ENCODE measurements at places on chromosomes 5 and 9. TPM values are rescaled to one million over a fixed set of nuclear protein-coding genes. Genes with fewer than 3 reads are reported as not detected.

GRCh38 chr5:19048726-19049125, 939.3 kb downstream of the CDH18 start:
- no peak for DNase-seq

DNA sequence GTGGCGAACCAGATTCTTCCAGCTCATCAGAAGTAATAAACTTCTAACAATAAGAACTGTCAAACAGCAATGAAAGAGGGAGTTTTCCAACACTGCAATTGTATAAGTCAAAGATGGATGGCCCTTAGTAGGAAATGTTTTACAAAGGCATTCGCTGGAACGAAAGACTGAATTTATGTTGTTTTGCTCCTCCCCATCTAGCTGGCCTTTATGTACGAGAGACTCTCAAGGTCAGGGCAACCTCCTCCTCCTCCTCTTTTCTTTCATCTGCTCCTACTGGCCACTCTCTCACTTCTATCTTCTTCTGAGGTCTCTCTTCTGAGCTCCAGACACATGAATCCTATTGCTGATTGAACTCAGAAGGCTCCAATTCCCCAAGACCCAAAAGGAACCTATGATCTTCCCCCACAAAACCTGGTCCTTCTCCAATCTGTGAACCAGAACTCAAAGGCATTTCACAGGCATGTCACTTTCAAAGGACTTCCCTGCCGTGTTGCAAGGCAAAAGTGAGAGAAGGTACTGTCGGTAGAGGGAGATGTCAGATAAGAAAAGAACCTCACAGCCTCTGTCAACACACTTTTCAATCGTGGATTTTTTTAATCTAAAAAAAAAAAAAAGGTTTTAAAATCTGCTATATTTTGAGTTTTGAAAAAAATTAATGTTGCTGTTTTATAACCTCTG, 28.5 kb upstream of the PUM3 start:
- DNase-seq, result peak; percentile 2

DNA sequence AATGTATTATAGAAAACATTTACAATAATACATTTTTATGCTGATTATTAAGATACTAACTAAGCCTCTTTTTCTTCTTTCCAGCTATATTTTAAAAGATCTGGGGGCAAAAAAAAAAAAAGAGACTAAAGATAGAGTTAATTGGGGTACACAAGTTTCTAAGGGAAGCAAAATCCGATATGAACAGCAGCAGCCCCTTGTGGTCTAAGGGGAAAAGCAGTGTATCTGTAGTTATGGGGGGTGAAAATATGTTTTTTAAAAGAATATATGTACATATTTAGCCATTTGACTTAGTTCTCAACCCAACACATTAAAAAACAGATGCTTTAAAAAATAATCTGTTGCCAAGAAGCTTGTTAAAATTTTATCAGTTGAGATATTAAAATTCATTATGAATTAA, 134.3 kb upstream of the POU5F2 start:
- no peak for DNase-seq

- no peak for DNase-seq
Observed at GRCh38 chr5:78763659-78764189, 115.2 kb upstream of the LHFPL2 start.

- DNase-seq, result no peak
Observed at GRCh38 chr9:123339666-123340510, 16.1 kb upstream of the CRB2 start.

GRCh38 chr9:14515571-14516198, 177.5 kb downstream of the ZDHHC21 start:
- no peak for DNase-seq

DNA sequence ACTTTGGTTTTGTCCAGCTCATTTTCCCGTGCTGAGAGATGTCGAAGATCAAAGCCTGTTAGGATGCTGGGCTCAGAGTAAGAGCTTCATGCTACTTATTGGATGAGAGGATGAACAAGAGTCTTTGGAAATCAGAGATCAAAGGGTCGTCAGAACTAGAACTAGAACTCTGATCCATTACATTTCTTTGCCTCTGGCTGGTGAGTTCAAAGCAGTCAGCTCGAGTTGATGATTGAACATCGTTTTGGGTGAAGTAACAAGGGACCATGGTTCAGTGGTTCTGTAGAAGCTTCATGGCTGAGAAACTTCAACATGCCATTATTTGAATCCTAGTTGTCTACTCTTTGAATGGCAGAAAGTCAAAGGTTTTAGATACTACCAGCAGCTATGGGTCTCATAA, 320.3 kb downstream of the ARHGEF28 start:
- DNase-seq, result no peak

GRCh38 chr5:100693481-100693880, 158.3 kb downstream of the FAM174A start:
- no peak for DNase-seq

DNA sequence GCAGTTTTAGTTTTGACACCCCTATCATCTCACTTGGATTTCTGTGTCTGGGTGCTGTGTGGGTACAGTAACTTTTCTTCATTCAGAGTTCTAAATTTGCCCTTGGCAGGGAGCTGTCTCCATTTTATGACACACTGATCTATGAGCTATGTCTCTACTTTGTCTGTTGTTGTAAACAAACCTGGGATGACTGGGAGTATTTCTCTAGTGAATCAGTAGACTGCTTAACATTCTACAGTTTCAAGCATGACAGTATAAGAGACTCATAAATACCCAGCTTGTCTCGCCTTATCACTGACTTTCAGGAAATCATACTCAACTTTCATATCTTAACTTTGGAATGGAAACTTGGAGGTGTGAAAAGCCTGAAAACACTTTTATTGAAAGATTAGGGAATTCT, 212.1 kb upstream of the NUDT12 start:
- DNase-seq, result no peak

- DNase-seq, result no peak
Observed at GRCh38 chr5:136926073-136926472, 560.7 kb upstream of the TRPC7 start.

HSD17B3 gene
- total RNA-seq, result 1.2 TPM

TLX3 gene
- 6.5 TPM for total RNA-seq

GRIA1 gene
- not detected for total RNA-seq

Measured in Calu3 (cell line).